ENCODE measurements at places on chromosomes 13 and 19.

- DNase-seq = peak; percentile 46
Observed at GRCh38 chr13:99658261-99658991, 157.2 kb downstream of the TM9SF2 start.

DNA sequence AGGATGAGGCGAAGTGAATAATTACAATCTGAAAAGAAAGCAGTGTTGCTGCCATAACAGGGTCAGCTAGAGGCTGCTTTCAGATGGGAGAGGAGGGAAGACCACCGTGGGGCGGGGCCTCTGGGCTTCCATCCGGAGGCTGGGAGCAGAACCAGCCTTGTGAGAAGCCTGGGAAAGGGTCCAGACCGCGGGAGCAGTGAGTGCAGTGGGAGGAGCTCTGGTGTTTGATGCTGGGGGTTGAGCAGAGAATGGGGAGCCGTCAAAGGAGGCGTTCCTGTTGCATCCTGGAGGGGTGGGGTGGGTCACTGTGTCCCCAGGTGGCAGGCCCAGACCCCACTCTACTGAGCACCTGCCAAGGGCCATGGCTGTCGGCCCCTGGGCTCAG, 18.1 kb downstream of the NKPD1 start:
- DNase-seq = no peak

GRCh38 chr19:8323781-8324185, 2.5 kb downstream of the RPS28 start:
- DNase-seq = no peak

GRCh38 chr19:4396949-4397783, 3.2 kb downstream of the SH3GL1 start:
- no peak for DNase-seq

DNA sequence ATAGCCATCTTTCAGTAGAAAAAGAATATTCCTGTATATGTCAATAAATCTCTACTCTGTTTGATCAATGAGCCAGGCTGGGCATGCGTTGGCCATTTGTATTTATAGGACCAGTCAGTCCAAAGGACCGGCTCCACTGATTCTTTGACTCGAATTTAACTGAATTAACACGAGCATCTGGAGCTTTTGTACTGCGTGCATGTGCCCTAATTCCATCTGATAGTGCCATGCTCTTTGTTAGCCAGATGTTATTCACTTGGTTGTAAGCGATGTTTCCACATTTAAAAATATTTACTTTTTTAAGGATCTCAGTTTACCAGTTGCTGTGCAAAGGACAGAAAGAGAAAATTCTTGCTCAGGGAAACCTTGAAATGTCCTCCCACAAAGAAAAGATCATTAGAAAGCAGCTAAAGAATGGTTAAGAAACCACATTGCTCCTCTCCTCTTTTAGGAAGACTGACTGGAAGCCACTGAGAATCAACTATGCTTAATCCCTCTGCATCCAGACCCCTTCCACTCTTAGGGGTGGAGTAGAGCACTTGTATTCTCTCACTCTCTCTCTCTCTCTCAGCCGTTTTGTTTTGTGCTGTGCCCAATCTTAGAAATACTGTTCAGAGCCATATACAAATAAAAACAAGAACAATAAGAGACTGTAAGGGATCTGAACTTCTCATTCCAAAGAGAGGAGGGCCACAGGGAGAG, 165.8 kb downstream of the DCLK1 start:
- no peak for DNase-seq

- DNase-seq = no peak
Observed at GRCh38 chr19:7980168-7980567, 25.3 kb downstream of the ELAVL1 start.

GRCh38 chr13:110816500-110816899, 98.4 kb downstream of the ANKRD10 start:
- no peak for DNase-seq

- DNase-seq = no peak
Observed at GRCh38 chr19:57083711-57084110, 36.1 kb upstream of the USP29 start.

DNA sequence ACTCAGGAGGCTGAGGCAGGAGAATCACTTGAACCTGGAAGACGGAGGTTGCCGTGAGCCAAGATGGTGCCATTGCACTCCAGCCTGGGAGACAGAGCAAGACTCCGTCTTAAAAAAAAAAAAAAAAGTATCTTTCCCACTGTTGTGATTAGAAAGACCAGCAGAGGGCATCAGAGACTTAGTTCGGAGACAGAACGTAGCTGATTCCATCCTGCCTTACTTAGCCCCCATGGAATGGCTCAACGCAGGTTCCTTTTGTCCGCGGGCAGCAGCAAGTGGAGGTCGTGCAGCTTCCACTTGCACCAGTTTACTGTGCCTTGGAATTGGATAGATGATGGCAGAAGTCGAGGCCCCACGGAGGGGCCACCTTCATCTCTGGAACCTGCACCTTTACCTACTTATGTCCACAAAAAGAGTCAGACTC, 8.1 kb downstream of the TIMM29 start:
- DNase-seq = peak; percentile 41
